DMS79 treated with DMSO at 0.1 percent for 48 hours (cell line): ENCODE measurements at places on chromosomes 6 and 20.
A peak's percentile ranks its signal among the peaks of the same experiment; 100 is the strongest.

- DNase-seq = no peak
Measured at GRCh38 chr6:135002229-135002844, 52.3 kb downstream of the HBS1L start.

DNA sequence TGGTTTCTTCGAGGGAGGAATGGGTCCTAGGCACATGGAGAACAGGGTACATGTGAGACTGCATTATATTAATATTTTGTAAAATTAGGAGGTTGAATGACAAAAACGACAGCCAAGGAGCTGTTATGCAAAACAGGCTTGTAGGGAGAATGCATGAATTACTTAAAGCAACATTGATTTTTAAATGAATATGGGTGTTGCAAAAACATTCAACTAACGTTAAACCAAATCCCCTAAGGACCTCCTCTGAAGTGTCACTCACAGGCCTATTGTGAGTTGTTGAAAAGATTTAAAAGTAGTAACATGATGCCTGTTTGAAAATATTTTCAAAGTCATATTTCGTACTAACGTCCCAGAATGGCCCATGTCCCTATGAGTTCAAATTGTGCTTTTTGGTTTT is 21.9 kb downstream of the FBXL4 start:
- DNase-seq = peak; percentile 10

DNA sequence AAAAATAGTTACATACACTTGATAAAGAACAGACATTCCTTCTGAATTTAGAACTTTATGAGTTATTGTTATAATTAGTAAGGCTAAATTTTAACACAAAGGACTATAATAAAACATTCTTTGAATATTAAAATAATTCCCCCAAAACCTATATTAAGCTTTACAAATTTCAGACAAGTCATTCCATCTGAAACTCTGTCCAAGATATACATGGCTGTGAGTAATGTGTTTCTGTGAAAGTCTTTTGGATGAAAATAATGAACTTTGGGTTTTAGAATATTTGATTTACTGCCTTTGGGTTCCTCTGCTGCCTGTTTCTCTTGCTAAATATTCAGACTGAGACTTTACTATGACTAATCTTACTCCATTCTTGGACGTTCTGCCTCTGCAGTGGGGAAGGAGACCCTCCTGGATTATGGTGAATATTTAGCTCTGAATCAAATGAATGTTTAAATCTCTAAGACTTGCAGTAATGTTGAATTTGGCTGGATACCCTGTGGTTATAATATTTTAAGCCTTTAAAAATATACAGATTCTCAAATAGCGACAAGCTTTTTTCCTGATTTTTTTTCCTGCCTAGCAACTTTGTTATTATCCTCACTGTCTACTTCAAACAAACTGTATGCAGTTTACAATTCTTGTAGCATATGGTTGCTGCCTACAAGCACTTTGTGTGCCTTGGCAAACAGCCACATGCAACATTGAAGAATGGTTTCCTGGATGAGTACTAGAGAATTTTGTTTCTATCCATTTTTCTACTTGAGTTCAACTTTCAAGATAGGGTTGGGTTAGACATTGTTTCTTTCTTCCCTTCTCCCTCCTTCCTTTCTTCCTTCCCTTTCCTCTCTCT is 51.4 kb downstream of the TXLNB start:
- DNase-seq = peak; percentile 29

DNA sequence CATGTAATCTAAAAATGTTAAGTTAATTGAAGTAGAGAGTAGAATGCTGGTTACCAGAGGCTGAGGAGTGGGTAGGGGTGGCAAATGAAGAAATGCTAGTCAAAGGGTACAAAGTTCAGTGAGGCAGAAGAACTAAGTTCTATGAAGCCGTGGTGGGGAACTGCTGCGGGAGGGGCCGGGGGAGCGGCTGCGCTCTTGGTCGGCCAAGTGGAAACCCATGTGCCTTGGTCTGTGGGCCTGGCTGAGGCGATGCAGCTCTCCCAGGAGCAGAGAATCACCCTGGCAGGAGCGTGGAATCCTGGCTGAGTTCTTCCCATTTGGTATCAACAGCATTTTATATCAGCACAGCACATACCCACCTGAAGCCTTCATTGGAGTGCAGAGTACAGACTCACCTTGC is 22.3 kb downstream of the TTLL2 start:
- no peak for DNase-seq

GRCh38 chr6:32393665-32394420 is 13.1 kb downstream of the BTNL2 start:
- DNase-seq = peak; percentile 18

DNA sequence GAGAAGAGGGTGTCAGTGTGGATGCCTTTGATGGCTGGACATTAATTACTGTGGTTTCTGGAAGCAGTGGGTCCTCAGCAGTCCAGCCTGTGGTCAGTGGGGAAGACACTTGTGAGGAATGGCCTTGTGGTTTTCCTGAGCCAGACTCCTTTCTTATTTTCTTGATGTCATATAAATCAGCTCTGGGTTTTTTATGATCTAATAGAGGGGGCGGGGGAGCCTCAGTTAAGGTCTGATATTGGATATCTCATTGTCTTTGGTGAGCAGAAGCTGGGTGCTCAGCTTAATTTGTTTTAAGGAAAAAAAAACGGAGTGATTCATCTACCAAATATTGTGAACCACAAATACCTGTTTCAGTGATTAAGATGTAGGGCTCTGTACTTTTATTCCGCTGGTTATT is 62.1 kb downstream of the OTOR start:
- DNase-seq = no peak

DNA sequence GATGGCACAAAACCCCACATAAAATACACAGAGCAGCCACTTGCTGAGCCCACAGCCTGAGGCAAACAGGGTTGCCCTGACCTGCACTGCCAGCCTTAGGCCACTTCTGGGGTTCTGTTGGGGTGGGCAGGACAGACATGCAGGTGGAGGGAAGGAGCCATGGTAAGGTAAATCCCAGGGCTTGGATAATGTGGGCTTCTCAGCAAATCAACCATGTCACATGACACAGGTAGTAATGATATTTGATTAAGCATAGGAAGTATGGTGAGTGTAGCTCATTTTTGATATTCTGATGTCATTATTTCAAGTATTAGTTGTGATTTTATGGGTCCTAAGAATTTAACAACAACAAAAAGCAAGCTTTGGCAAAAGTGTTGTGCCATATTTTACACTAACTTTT is 124.6 kb downstream of the FOXA2 start:
- no peak for DNase-seq

DNA sequence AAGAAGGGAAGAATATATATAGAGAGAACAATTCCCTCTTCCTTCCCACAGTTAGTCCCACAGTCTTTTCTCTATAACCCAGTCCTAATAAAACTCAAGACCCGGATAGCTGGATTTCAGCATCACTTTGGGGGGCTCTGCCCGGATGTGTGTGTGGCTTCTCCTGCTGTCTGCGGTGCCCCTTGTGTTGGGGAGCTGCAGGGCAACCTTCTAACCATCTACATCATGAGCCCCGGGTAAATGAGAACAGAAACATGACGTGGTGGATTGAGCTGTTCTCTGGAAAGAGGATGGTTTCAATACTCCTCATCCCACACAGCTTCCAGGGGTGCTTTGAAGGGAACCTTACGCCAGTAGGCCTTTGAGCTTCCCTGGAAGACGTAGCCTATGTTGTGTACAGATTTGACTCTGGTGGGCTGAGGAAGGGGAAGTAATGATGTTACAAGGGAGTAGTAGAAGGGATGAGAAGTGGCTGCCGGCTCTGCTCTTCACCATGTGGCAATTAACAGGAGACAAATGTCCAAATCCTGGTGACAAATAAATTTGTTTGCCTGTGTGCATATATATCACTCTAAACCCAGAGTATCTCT is 13.5 kb upstream of the PRDM1 start:
- DNase-seq = no peak

DNA sequence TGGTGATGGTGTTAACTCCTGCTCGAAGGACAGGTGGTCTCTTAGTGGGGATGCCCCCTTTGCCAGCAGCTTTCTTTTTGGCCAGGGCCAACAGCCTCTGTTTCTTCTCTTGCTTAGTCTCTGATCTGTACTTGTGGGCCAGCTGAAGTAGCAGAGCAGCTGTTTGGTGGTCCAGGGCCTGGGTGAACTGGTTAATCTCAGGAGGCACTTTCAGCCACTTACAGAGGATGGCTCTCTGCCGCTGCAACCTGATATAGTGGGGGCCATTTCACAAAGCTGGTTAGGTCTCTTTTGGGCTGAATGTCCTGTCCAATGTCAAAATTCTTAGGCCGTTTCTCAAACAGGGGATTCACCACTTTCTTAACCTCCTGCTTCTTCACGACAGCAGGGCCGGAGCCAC is 23.2 kb upstream of the LOC128125822 start:
- DNase-seq = no peak
